ENCODE measurements at places on chromosomes 3 and 15. TPM values are rescaled to one million over a fixed set of nuclear protein-coding genes. Genes with fewer than 3 reads are reported as not detected.
A peak's percentile ranks its signal among the peaks of the same experiment; 100 is the strongest.

DNA sequence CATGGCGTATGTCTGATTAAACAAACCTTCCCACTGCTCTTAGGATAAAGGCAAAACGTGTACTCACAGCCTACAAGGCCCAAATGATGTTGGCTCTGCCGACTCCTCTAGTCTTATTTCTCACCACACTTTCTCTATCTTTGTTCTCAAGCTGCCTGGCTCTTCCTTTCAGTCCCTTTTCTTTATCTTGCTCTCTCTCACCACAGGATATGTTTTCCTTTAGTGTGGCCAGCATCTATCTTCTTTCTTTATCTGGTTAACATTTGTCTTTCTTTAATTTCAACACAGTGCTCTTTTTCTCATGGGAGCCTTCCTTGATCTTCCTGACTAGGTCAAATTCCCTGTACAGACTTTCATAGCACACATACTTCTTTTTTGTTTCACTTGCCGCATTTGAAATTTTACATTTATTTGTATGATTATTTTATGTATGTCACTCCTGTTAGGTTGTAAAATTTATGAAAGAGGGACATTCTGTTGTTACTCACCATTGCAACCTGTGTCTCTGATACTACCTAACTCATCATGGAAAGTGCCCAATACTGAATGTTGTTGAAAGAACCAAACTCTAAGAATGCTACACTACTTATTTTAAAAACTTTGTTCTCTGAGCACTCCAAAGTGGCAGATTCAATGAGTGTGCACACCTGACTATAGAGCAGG is 328.9 kb upstream of the CBLB start:
- DNase-seq, result no peak
- H3K27ac ChIP-seq, result no peak overlapping the region
- H3K36me3 ChIP-seq, result no peaks in the 10 kb centered on the region
- H3K4me3 ChIP-seq, result no peak overlapping the region

DNA sequence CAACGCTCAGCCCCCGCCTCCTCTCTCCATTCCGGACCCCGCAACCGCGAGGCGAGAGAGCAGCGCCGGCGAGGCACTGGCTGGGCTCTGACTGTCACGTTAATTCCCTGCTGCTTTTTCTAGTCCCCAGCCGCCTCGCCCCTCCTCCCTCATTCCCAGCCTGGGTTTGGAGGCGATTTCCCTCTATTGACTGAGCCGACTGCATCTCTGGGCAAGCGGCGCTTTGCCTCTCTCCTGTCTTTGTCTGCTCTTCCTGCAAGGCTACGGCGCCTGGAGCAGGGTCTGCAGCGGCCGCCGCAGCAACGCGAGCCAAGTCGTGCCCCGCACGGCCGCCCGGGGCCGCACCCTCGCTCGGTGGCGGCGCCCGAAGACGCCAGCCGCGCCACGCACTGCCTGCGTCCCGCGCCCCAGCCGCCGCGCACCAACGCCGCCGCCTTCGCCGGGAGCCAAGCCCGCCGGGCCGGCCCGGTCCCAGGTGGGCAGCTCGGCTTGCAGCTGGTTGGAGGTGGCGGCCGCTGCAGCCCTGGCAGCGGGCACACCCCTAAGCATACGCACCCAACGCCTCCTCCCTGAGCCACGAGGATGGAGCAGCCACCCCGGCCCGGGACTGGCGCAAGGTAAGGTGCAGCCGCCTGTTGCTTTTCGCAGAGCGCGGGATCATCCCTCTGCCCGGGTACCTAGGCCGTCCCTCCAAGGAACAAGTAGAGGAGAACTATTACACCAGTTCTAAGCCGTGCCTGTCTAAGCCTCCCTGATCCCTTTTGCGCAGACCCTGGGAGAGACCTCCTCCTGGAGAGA is at the start of gene LRRC3B:
Gene LRRC3B (plus strand): TSS at position 152 of the 798 bp plus-strand sequence. CDS start 86,901 bp downstream, outside the sequence.
- no peaks in the 10 kb centered on the region for H3K36me3 ChIP-seq
- no peak within 1 kb of the TSS for H3K27ac ChIP-seq
- peak within 1 kb of the TSS; percentile 83 for H3K4me3 ChIP-seq
- H3K27me3 ChIP-seq, result peaks cover 82% of the 10 kb centered on the region
- DNase-seq, result peak; percentile 30
- peaks cover 21% of the 10 kb centered on the region for H3K4me1 ChIP-seq

DNA sequence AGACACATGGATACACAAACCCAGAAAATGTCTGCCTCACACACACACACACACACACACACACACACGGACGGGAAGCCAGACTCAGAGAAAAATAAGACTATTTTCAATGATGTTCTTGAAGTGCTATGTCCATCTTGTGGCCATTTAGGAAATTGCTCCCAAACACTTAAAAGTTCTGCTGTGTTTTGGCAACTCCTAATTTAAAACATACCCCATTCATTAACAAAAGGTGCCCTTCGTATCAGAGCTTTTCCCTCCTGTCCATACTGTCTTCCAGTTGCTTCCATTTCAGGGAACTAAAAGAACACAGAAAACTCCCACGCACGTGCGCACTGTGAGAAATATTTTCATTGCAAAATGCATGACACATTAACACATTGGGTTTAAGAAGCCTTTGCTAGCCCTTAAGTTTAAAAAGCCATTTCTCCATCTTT is 44.6 kb downstream of the SLC12A1 start:
- H3K4me1 ChIP-seq, result no peaks in the 10 kb centered on the region
- H3K4me3 ChIP-seq, result no peak overlapping the region
- DNase-seq, result no peak
- no peak overlapping the region for H3K27ac ChIP-seq
- H3K36me3 ChIP-seq, result no peaks in the 10 kb centered on the region
- H3K27me3 ChIP-seq, result peaks cover 5% of the 10 kb centered on the region

DNA sequence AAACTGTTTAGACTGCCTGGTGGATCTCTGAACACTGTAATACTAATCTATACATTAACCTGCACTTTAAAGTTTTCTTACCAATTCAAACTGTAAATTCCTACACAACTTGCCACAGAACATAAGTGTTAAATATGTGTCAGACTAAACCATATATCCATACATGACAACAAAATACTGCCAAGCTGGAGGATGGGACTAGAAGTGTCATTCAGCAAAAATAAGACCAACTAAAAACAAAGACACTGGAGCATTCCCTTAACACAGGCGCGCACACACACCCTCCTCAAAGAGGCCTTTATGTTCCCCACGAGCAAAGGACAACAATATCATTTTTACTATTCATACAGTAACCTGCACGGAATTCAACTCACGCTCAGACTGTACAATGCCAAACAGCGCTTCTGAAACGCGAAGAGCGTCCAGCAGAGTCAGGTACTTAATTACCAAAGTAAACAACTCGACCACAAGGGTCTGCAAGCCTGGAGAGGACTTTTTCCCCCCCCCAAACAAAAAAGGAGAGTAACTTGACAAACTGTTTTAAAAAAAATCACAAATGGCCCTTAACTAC is 1.1 kb downstream of the DCUN1D1 start:
- peaks cover 17% of the 10 kb centered on the region for H3K4me1 ChIP-seq
- H3K27ac ChIP-seq, result peak overlapping the region; percentile 87
- H3K4me3 ChIP-seq, result peak overlapping the region; percentile 96
- H3K27me3 ChIP-seq, result no peaks in the 10 kb centered on the region
- peaks cover 1% of the 10 kb centered on the region for H3K36me3 ChIP-seq
- no peak for DNase-seq

GRCh38 chr3:75294124-75294523 is 370.0 kb upstream of the FRG2C start:
- no peak overlapping the region for H3K4me3 ChIP-seq
- H3K36me3 ChIP-seq, result no peaks in the 10 kb centered on the region
- peaks cover 9% of the 10 kb centered on the region for H3K4me1 ChIP-seq
- DNase-seq, result peak; percentile 20
- peaks cover 9% of the 10 kb centered on the region for H3K27me3 ChIP-seq

- no peak for DNase-seq
- H3K27me3 ChIP-seq, result peaks cover 6% of the 10 kb centered on the region
- peaks cover 5% of the 10 kb centered on the region for H3K4me1 ChIP-seq
- no peaks in the 10 kb centered on the region for H3K36me3 ChIP-seq
- no peak overlapping the region for H3K4me3 ChIP-seq
- no peak overlapping the region for H3K27ac ChIP-seq
Observed at GRCh38 chr15:29557171-29557570, 265.1 kb downstream of the TJP1 start.

- no peaks in the 10 kb centered on the region for H3K36me3 ChIP-seq
- no peaks in the 10 kb centered on the region for H3K4me1 ChIP-seq
- no peak overlapping the region for H3K27ac ChIP-seq
- H3K27me3 ChIP-seq, result peaks cover 26% of the 10 kb centered on the region
Observed at GRCh38 chr3:127387556-127388153, 99.8 kb upstream of the PRR20G start.

GRCh38 chr15:99085413-99086326 is 19.2 kb upstream of the SYNM start:
- H3K4me3 ChIP-seq, result no peak overlapping the region
- H3K36me3 ChIP-seq, result no peaks in the 10 kb centered on the region
- no peaks in the 10 kb centered on the region for H3K4me1 ChIP-seq
- no peak overlapping the region for H3K27ac ChIP-seq
- H3K27me3 ChIP-seq, result peaks cover 10% of the 10 kb centered on the region

DNA sequence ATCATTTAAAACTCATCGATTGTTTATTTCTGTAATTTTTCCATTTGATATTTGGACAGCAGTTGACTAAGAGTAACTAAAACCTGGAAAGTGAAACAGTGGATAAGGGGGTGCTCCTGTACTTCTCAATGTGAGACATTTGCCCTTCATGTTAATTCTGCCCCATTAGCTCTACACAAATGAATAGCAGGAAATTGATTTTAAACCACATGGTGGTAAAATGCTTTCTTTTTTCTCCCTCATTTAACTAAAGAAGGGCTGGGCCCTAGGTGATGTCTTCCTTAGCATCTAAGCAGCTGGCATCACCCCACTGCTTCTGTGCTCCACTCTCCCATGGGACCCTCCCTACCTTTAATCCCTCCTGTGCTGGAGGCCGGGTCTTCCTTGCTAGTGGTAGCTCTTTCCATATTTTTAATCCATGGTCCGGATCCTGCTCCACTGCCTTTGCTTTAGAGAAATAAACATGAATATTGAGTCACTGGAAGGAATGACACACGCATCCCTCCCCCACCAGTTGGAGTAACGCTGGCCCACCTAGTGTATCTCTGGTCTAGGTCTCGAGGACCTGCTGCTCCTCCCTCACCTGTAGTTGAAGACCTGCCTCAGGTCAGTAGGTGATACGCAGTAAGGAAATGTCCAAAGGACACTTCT is 30.2 kb upstream of the LAMP3 start:
- no peak for DNase-seq
- peaks cover 2% of the 10 kb centered on the region for H3K36me3 ChIP-seq
- H3K4me1 ChIP-seq, result peaks cover 6% of the 10 kb centered on the region
- H3K27me3 ChIP-seq, result peaks cover 44% of the 10 kb centered on the region
- H3K4me3 ChIP-seq, result no peak overlapping the region
- H3K27ac ChIP-seq, result no peak overlapping the region

The ERC2 gene
- 34.8 TPM for total RNA-seq

The SH2D7 gene
- not detected for total RNA-seq

The BNC1 gene
- 0.67 TPM for total RNA-seq
